Activated CD8-positive, alpha-beta memory T cell treated with anti-CD3 and anti-CD28 coated beads for 1 hour (primary cell): ENCODE measurements at places on chromosomes 7 and 10.

GRCh38 chr7:35512716-35513115 lies 182.2 kb downstream of the HERPUD2 start:
- DNase-seq, result no peak

GRCh38 chr7:102255501-102255900 lies 31.2 kb upstream of the SH2B2 start:
- no peak for DNase-seq

DNA sequence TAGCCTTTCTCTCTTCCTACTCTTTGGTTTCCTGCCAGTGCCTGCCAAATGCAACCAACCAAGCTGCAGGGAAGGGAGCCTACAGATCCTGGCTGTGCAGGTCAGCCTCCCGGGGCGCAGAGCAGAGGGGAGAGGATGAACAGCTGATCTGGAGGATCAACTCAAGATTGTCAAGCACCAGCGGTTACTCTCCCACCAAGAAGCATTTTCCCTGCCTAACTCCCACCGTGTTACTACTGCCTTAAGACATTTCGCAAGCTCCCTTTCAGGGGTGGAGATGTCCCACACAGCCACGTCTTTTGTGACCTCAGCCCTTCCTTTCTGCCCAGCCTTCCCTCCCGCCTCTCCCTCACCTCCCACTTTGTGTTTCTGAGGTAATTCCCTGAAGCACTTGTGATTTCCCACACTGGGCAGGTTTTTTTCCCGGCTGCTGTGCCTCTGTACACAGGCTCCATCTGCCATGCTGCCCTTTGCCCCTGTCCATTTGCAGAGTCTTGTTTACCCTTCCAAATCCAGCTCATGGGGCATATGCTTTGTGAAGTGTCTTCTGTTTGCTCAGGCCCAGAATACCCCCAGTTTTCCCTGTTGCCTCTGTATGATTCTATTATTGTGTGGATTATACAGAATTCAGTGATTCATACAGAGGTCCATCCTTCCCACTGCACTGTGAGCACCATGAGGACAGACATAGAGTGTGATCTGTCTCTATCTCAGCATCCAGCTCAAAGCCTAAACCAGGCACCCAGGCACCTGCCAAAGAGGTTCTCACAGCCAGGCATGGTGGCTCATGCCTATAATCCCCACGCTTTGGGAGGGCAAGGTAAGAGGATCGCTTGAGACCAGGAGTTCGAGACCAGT lies 40.9 kb upstream of the PAPSS2 start:
- no peak for DNase-seq

DNA sequence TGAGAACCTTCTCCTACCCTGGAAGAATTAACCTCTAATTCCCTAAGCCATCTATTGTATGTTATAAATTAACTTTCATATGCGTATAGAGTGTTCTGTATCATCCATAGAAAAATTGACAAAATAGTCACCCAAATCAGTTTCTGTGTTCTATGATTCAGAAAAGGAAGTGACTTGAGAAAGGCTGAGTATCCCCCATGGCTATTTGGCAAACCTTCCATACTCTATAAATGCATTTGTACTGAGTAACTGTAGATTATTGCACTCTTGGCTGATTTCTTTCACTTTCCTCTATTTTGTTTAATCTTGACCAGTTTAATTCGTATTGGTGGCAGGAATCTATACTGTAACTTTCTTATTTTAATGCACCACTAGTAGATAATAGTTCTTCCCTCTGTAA lies 182.2 kb downstream of the HTR7 start:
- DNase-seq, result no peak

- no peak for DNase-seq
These were observed 175.0 kb downstream of the PLPP4 start for GRCh38 chr10:120632047-120632446.

- no peak for DNase-seq
These were observed 38.3 kb upstream of the VCL start for GRCh38 chr10:73959484-73960243.

DNA sequence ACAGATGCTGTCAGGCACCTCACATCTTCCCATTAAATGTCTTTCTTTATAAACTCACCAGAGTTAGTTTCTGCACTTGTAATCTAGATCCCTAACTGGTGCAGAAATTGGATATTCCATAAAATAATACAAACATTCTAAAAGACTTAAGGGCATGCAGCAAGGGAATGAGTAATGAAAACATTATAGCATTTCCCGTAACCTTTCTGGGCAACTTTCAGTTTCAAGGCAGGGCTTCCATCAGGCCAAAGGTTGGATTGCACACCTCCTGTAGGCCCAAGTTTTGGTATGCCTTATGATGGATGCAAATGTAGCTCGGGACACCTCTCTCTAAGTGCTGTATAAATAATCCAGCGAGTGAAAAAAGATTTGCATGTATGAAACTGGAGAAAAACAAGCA lies 129.9 kb upstream of the LYZL2 start:
- DNase-seq, result no peak

GRCh38 chr7:143049362-143049761 lies 2.8 kb upstream of the OR6V1 start:
- DNase-seq, result no peak

GRCh38 chr7:132349075-132349474 lies 227.2 kb downstream of the PLXNA4 start:
- no peak for DNase-seq

DNA sequence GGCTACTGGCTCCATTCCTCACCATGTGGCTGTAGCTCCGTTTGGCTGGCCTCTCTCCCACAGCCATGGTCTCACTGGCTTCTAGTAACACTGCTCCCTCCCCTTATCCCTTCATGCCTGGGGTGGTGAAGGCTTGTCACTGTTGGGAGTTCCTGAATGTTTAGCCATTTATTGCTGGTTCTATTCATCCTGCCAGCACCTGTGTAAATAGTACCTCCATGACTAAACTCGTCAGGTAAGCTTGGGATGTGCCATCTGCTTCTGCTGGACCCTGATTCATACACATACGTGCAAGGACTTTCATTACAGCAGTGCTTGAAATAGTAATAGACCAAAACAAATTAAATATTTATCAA lies 61.6 kb downstream of the CCDC71L start:
- DNase-seq, result no peak

- no peak for DNase-seq
These were observed 229.3 kb upstream of the KMT2E start for GRCh38 chr7:104784686-104785085.

DNA sequence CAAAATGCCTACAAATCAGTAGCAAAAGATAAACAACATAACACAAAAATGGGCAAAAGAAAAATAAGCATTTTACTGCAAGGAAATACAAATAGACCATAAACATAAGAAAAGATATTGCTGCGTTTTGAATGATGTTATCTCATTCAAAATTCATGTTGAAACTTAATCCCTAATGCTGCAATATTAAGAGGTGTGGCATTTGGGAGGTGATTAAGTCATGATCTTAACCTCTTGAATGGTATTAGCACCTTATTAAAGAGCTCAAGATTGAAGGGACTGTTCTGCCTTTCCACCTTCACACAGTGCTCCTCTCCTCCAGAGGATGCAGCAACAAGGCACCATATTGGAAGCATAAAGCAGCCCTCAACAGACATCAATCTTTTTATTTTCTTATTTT lies 12.4 kb upstream of the TNKS2 start:
- DNase-seq, result no peak

DNA sequence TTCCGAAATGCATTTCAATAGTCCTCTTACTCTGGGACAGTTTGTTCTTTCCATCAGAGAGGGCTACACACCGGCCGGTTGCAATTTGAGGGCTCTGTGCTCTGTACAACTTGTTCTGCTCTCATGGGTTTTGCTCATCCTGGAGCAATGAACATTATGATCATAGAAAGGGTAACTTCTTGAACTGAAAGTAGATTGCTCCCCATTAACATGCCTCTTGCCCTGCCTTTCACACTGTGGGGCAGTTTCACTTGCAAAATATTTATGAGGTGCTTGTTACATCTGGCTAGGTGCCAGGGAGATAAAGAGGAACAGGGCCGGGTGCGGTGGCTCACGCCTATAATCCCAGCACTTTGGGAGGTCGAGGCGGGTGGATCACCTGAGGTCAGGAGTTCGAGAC lies 97.3 kb upstream of the MPP7 start:
- no peak for DNase-seq
